ENCODE measurements at places on chromosomes 5 and 9.

DNA sequence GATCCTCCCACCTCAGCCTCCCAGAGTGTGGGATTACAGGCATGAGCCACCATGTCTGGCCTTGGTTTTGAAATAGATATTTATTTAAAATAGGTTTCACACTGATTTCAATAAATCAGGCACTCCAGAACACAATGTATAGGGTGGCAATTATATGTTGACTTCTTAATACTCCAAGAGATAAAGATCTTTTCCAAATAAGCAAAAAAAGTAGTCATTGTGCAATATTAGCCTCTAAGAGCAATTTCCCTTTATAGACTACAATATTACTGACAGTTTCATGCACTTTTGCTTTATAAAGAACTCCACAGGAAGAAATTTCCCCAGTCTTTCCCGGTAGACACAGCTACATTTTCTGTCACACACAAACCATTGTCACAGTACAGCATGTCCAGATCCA, 23.4 kb upstream of the RUFY1 start:
- DNase-seq, result no peak

DNA sequence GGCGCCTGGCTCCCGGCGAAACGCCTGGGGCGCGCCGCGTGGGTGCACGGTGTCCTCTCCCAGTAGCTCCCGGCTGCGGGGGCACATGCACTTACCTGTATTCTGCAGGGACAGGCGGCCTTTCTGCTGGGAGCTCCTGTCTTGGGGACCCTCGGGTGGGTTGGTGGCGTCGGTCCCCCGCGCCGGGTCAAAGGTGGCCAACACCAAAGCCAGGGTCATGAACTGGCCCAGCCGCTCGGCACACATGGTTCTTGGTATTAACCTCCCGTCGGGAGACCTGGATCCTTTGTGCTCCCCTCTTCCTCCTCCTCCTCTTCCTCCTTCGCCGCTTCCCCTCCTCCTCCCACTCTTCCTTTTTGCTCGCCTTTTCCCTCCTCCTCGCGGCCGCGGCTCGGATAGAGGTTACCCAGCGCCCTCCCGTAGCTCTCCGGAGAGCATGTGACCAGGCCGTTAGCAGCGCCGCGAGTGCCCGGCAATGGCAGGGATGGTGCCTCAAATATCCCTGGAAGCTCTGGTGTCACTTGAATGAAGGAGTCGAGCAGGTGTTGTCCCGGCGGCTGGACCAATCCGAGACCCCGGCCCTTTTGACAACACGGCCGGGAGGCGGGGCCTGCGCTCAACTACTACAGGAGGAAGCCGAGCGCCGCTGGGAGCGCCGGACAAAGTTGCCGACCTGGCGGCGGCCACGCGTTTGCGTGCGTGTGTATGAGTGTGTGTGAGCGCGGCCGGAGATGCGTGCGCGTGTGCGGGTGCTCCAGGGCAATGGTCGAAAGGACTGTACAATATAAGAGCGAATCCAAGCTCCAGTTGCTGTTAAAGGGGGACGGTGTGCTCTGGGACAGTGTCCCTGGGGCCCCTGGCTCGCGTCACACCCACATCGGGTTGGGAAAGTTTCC, at the start of gene STC2:
TSS of gene STC2 (minus strand) at position 467 of the 896 bp plus-strand sequence. CDS start at position 246, 221 bp downstream.
- peak; percentile 60 for DNase-seq

DNA sequence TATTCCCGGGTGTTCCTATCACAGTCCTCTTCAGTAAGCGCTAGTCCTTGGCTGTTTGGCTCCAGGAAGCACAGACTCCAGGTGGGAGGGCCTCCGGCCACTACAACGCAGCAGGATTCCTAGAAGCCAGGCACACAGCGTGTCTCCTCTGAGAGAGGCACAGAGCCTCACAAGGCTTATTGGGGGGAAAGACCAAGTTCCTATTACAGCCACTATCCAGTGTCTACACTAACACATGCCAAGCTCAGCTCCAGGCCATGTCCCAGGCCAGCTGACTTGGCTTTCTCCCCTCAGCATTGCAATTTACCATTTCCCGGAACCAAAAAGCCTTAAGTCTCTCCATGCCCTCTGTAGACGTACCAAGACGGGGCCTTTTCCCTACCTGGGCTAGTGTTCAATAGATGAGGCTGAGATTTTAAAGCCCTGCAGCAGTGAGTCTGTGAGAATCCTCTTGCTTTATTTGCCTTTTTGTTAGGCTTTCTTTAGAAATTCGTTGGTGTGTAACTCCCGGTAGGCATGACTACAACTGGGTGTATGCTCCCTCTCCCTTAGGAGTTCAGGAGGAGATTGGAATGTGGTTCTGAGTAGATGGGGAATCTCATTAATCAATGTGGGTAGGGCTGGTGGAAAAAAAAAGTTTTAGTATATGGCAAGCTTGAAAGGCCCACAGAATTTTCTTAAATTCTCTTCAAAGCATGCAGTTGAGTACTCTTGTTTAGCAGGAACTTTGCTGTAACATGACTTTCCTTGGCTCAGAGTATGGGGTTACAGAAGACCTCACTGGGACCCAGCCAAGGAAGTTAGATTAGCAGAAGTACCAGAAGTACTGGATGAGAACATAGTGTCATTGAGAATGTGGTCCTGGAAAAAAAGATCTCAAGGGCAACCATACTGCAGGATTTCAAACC, 84.3 kb upstream of the SLC1A3 start:
- DNase-seq, result no peak

GRCh38 chr5:122053181-122054109, 24.6 kb downstream of the LOX start:
- DNase-seq, result no peak

DNA sequence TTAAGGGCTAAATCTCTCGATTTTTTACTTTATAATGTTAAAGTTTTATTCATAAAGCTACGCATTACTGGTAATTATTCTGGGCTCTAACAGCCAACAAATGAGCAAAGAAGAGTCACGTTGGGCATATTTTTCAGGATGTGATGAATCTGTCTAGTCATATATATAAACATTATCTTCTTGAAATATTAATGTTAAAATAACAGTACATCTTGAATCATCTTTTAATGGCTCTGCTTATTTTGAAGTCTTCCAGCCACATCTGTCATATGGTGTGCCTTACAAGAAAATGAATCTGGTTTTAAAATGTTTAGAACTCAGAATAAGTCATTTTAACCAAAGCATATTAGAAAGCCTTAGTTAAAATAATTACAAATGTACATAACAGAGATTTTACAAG, 96.9 kb downstream of the CWC27 start:
- DNase-seq, result no peak

DNA sequence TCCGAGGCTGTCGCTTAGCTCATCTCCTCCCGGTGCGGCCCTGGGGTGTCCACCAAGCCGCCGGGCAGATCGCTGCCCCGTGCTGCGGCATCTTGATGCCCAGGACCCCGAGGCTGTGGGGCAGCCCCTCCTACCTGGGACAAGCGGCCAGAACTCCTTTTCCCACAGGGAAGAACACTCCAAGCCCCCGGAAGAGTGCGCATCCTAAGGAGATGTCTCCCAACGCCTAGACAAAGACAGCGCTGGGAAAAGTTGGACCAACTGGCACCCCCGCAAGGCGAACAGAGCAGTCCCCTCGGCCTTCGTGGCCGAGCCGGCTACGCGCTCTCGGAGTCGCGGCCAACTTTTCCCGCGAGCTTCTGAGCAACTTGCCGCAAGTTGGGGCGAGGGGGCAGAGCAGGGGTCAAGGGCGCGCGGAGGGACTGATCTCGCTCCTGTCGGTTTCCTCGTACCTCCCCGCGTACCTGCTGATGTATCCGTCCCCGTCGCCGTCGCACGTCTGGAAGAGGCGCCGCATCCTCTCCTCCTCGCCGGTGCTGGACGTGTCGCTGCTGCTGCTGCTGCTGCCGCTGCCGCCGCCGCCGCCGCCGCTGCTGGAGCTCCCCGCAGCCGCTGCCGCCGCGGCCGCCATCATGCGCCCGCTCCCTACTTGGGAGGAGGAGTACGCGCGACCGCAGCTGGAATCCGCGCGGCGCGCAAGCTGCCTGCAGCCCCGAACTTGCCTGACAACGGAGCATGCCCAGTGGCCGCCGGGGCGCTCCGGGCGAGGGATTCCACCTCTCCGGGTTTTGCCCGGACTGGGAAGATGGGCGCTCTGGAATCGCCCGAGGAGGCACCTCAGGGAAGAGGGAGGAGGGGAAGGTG, at the start of gene MCC:
TSS of gene MCC (minus strand) at position 673 of the 864 bp plus-strand sequence.
- peak; percentile 51 for DNase-seq

DNA sequence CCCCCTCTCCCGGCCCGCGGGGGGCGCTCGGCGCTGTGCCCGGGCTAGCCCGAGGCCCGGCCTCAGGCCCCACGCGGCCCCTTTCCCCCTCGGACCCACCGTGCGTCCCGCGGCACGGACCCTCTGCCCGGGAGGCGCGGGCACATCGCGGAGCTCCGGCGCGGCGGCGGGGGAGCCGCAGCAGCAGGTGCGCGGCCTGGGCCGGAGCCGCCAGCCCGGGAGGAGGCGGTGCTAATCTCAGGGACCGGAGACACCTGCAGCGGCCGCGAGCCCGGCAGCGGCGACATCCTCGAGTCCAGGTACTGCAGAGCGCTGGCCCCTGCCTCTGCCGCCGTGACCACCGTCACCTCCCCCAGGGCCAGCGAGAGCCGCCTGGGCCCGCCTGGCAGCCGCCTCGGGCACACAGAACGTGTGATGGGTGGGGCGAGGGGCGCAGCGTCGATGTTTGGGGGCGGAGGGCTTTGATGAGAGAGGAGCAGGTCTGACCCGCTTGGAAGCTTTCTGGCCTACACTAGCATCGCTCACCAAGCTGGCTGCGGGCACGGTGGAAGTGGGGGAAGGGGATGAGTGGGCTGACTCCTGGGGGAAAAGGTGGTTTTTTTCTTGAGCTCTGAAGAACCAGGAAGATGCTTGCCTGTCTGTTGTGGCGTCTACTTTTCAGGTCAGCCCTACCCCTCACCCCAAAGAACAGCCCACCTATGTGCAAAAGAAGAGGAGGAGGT, 524 bp downstream of the CYFIP2 start:
- no peak for DNase-seq

DNA sequence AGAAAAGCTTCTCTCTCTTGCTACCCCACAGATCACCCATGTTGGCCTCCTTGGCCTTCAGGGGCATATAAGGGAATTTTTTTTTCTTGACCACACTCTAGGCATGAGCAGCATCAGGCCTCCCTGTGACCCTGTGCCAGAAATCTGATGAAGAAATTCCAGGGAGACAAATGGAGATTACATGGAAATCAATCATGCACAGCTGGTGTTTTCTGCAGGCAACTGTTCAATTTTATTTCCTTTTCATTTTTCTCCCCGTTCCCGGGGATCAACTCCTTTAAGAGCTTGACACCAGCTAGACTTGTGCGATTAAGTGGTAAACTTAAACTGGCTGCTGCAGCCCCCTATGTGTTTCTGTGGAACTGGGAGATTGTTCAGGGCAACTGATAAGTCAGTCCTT, 59.3 kb downstream of the GALNT10 start:
- DNase-seq, result no peak

DNA sequence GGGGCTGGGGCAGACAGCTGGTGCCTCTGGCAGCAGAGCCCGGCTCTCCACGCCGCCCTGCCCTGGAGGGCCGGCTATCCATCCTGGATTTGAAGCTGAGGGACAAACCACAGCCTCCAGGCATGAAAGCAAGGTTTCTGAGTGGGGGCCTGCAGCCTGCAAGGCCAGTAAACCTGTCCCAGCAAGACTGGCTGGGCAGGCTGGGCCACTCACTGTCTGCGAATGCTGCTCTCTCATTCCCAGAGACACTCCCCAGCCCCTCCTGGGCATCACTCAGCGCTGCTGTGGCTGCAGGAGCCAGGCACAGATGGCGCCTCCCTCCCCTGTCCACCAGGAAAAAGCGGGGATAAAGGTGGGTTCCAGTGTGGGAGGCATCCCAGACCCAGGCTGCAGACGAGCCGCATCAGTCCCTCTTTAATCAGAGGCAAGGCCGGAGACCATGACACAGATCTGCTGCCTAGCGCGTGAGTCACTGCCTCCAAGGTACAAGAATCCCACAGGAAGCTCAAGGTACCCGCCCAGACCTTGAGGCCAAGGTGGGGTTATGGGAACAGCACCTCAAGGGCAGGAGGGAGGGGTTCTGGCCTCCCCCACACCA, 118.0 kb downstream of the VAV2 start:
- DNase-seq, result peak; percentile 56

- no peak for DNase-seq
Observed at GRCh38 chr5:117435203-117435602, 860.6 kb upstream of the SEMA6A start.

DNA sequence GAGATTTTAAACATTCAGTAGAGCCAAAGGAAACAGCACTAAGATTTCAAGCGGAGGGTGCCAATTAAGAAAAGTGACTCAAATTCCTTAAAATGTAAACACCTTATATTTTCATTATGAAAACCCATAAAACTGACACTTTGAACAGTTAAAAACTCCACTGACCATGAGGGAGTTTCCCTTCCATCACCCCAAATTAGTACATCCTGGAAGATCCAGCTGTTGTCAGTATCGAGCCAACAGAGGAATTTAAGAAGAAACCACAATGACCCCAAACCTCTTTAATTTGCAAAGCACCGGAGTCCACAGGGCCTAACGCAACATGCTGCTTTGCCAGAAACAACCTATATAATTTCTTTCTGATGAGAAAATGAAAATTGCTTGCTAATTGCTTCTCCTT, 41.3 kb downstream of the ROR2 start:
- DNase-seq, result no peak

- DNase-seq, result no peak
Observed at GRCh38 chr5:140553657-140554056, 3.6 kb downstream of the SRA1 start.

- peak; percentile 69 for DNase-seq
Observed at GRCh38 chr5:107671742-107672210, 1.0 kb upstream of the EFNA5 start.

DNA sequence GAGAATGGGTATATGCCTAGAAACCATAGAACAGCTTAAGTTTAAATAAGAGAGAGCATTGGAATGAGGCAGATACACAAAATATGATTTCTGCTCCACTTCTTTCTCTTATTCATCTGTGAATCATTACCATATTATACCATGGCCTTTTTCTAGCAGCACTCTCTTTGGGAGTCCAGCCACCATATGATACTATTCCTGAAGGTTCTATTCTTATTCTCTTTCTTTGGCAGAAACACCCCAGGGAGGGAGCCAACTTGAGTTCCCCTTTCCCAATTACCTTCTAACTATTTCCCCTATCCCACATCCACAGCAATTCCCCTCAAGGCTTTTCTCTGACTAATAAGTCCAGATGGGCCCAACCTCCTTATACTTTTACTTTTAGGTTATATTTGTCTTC, 55.9 kb downstream of the NDUFAF2 start:
- DNase-seq, result no peak

- no peak for DNase-seq
Observed at GRCh38 chr9:116550696-116551436, 136.2 kb upstream of the TRIM32 start.
